ENCODE measurements at places on chromosomes 6 and 20. TPM values are rescaled to one million over a fixed set of nuclear protein-coding genes. Genes with fewer than 3 reads are reported as not detected.

MICB gene
- 64.3 TPM for total RNA-seq

DNA sequence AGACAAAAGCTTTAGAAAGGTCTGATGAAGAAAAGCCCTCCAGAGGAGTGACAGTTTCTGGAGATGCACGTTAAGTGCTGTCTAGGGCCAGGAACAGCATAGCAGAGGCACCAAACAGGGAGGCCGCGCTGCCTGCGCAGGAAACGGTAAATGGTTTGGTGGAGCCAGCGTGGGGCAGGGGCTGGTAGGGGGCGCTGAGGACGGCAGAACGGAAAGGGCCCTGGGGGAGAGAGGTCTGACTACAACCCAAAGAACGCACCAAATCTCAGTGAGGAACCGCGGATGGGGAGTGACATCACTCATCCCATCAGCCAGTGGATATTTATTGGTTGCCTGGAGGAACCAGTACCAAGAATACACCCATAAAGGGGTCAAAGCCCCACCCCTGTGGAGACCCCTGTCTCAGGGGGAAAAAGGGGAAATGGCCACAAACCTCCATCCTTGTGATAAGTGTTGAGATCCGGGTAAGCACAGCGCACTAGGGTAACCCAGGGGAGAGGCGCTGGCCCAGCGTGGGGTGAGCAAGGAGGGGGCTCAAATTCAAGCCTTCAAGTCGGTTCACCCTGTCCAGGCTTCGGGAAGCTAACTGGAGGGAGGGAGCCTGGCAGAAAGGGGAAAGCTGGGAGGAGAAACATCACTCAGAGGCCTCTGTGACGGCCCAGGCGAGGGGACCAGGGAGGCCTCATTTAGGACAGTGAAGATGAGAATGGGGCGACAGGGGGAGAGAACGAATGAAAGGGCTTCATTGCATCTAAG is 249.2 kb upstream of the QKI start:
- no peak for DNase-seq

POM121L2 gene
- not detected for total RNA-seq

GRCh38 chr6:121418346-121418745 is 17.1 kb upstream of the GJA1 start:
- no peak for DNase-seq

MACROD2 gene
- total RNA-seq: 28.1 TPM

DNA sequence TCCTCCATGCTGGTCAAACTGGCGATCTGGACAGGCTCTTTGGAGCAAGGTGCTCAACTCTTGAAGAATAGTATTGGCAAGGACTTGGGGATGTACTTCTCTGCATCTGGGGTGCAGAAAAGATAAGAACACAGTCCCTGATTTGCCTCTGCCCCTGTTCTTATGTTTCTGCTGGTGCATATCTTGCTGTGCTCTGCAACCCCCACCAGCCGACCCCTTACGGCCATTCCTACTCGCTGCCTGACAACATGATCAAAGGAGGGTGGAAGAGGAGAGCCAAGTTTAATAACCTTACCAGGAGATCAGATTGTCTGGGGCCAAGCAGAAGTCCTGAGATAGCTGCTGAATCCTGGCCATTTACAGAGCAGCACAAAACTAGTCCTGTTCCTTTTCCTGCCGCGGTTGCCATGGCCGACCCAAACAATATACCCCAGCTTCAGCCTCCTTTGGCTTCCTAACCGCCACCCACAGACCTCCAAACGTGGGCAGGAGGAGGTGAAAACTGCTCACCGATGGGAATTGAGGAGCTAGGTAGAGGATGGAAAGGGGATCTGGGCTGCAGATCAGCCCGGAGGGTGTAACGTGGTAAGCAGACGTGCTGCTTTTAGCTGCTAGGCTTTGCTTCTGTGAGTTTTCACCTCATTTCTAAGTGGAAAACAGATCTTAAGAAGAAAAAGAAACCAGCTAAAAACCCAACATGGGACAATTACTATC is 60.9 kb downstream of the ATXN1 start:
- DNase-seq: no peak

RRAGD gene
- 1.7 TPM for total RNA-seq

DNA sequence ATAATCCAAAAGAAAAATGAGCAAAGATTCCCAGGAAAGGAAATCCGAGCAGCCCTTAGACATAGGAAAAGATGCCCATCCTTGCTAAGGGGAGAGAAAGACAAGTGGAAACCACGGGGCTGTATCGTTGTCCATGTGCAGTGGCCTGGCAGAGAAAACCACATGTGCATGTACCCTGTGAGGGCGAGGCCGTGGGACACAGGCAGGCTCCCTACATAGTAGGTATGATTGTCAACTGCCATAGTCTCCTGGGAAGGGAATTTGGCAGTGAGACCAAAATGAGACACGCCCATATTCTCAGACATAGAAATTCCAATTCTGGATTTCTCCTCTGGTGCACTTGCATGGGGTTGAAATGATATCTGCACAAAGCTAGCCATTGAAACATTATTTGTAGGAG is 169.7 kb upstream of the SALL4 start:
- DNase-seq: no peak

DNA sequence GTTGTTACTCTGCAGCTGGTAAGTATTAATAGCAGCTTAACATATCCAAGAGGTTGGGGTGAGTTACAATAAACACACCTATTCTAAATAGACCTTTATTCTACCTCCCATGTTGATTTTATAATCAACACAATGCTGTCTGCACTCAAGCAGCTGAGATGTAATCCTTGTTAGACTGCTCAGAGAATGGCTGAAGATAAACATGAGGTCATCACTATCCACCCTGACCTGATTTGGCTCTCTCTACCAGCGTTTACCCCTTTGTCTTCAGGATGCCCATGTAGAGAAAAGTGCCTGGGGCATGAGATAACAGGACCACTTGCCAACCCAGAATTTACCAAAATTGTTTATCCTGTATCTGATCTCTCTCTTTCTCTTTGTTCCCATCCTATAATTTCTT is 220.7 kb upstream of the DEFB112 start:
- DNase-seq: no peak

RSPH9 gene
- total RNA-seq: 0.19 TPM

Data from Calu3 (cell line).